ENCODE measurements at places on chromosomes 5 and 9.

GRCh38 chr9:20582150-20582549, 40.1 kb downstream of the MLLT3 start:
- DNase-seq: no peak

GRCh38 chr9:14989811-14990210, 79.6 kb upstream of the FREM1 start:
- DNase-seq: no peak

GRCh38 chr5:104628911-104629310, 1066.3 kb upstream of the NUDT12 start:
- no peak for DNase-seq

- no peak for DNase-seq
Observed at GRCh38 chr9:123485216-123485615, 129.2 kb downstream of the CRB2 start.

Data from stimulated activated CD4-positive, alpha-beta T cell treated with anti-CD3 and anti-CD28 coated beads, TNF-alpha, amount 100 ng/mL, for 1 hour (primary cell).